H1 (cell line): ENCODE measurements at places on chromosomes 2 and 18. TPM values are rescaled to one million over a fixed set of nuclear protein-coding genes. Genes with fewer than 3 reads are reported as not detected.
A peak's percentile ranks its signal among the peaks of the same experiment; 100 is the strongest.

GRCh38 chr18:55153346-55153745, 194.1 kb upstream of the CCDC68 start:
- no peak for DNase-seq

SKOR2 gene
- 0.11 and 0.21 TPM in 2 replicates for total RNA-seq

GRCh38 chr2:20229322-20230113, 4.6 kb upstream of the SDC1 start:
- no peak for DNase-seq

- DNase-seq = no peak
Observed at GRCh38 chr2:158048327-158048726, 53.3 kb upstream of the UPP2 start.

DNA sequence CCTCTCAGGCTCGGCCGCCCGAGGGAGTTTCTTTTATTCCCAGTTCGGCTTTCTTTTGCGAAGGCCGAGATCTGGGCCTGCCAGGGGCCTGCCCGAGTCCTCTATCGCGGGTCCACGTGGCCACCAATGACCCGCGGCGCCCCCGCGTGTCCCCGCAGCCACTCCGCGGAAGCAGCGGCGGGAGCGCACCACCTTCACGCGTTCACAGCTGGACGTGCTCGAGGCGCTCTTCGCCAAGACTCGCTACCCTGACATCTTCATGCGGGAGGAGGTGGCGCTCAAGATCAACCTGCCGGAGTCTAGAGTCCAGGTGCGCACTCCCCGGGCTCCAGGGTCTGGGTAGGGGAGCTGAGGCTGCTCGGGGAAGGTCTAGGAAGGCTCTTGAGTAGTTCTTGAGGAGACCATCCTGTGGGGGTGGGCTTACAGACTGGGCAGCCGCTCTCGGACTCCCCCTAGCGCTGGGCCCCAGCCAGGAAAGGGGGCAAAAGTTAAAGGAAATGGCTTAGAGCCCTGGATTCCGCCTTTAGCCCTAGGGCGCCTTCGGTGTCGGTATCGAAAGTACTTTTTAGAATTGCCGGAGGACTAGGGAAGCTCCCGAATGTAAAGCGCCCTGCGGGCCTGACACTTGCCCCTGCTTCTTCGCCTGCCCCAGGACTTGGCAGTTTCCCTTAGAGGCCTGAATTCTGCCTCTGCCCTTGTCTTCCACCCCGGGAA, 3.4 kb downstream of the OTX1 start:
- DNase-seq = peak; percentile 80

MC5R gene
- 0.31 and 0.37 TPM in 2 replicates for total RNA-seq

GRCh38 chr18:70640336-70640887, 351.6 kb downstream of the SOCS6 start:
- no peak for DNase-seq

DNA sequence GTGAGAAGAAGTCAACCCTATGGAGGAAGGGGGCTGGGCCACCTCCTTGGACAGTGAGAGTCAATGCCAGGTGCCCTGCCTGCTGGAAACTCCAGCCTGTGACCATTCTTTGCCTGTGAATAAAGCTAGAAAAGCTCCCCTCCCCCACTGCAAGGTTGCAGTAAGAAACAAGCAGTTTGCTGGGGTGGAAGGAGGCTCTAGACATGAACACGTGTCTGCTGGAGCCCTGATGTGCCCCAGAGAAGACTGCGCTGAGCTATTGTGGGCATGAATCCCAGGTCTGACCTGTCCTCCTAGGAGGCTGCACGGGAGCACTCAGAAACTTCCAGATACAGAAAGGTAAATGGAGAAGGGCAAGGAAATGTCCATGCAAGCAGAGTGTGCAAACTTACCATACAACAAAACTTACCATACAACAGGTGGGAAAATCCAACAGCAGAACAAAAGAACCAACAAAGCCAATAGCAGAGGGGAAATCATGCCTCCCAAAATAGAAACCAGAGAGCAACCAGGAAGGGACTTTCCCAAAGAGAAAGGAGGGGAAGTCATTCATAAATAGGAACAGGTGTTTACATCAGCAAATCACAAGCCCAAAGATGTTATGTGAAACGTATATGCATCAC, 278.7 kb downstream of the BCL2 start:
- DNase-seq = no peak

AQP12B gene
- not detected in 2 replicates for total RNA-seq

GRCh38 chr2:176325732-176326131, 56.5 kb downstream of the MTX2 start:
- DNase-seq = peak; percentile 41

CDKL4 gene
- total RNA-seq = 0.29 TPM in 1 of 2 replicates, not detected in the other

DNA sequence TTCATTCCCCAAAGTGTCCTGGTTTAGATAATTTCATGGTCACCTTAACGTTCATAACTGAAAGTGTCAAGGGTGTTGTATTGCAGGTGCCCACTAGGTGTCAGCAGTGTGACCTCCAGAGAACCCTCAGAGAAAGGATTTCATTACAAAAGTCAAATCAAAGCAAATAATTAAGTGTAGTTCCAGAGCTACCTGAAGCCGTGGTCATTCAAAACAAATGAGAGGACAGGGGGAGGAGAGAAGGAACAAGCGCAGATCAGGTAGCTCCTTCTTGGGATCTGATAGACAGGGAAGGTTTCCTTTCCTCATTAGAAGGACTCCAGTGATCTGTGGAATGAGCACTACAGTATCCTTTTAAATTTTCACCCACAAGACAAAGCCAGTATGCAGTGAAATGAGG, at the start of gene SLC9A4:
Gene SLC9A4 (plus strand): TSS at position 207 of the 400 bp plus-strand sequence. CDS start 534 bp downstream, outside the sequence.
- peak; percentile 70 for DNase-seq

- no peak for DNase-seq
Observed at GRCh38 chr2:83850071-83850725, 608.9 kb downstream of the SUCLG1 start.

DNA sequence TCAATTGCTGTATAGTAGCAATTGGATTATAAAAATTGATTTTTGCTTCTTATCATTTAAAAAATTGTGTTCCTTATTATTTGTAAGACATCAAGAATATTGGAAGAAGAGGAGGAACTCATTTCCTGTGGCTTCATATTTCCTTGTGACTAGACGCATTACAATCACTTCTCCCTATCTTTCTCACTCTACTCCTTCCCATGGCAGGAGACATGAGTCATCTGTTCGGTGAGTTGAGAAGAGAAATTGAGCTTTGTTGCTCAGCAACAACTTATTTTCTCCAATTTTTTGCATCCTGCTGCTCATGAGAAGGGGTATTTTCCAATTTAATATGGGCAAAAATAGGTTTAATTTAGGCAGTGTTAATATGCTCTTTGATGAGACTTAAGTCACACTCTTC, 1783.9 kb downstream of the SUCLG1 start:
- no peak for DNase-seq

DNA sequence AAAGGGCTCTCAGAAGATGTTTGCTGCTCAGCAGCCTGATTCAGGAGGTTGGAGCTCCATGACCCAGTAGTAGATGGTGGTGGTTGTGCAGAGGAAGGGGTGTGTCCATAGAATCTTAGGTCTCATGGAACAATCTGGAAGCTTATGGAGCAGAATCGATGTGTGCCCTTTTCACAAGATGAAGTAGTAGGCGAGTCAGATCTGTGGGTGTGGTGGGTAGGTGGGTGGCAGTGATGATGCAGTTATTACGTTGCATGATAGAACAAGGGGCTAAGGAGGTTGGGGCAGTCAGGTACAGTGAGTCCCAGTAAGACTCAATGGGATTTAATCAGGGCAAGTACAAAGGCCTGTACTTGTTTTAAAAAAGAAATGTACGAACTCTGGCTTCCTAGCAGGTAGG, 9.1 kb downstream of the TET3 start:
- no peak for DNase-seq
